ENCODE measurements at places on chromosomes 1 and 21. TPM values are rescaled to one million over a fixed set of nuclear protein-coding genes. Genes with fewer than 3 reads are reported as not detected.

GRCh38 chr1:13687151-13687715, 12.8 kb upstream of the PRDM2 start:
- DNase-seq: no peak

DNA sequence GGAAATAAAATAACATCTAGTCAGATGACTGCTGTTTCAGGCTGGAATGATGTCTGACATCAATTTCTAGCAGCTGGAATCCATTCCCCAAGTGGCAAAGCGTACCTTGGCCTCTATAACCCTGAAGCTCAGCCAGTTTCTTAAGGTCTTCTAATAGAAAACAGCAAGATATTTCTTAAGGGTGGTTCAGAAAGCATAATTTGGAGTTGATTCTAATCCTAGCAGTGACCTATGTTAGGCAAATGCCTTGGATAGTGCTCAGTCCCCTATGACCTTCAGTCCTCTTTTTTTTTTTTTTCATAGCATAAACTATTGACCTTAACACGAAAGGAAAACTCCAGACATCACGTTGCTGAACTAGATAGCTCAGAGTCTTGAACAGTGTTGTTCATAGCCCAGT, 56.5 kb downstream of the LAMC2 start:
- DNase-seq: no peak

- no peak for DNase-seq
These were observed 42.6 kb downstream of the OPTC start for GRCh38 chr1:203536575-203536974.

DNA sequence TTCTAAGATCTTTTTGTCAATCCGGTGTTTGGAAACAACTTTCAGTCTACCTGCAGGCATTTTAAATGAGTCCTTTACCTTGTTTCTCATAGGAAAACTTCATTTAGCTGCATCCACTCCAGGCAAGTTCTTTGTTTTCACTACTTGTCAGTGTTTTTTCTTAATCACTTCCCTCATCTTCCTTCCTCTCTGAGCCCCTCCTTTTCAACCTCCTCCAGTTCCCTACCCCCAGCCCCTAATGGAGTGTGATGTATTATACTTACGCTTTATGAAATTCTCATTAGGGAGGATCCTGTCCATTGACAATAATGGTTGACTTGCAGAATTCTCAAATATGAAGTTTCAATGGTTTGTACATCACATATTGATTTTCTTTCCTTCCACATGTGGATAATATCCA, 62.5 kb upstream of the BACH1 start:
- DNase-seq: no peak

DNA sequence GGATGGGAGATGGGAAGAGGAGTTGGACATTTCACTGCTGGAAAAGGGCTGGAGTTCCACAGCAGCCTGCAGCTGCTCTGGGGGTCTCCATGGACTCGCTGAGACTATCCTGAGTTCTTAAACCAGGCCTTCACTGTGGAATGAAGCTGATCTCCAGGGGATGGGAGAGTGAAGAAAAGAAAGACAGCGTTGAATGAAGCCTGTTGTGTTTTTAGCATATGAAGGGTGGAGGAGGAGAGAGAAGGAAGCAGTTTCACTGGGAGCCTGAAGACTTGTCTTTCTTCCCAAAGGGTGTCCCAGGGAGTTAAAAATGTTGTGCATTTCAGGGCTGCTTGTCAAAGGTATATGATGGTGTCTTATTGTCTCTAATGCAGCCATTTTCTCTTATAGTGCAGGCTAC, 9.2 kb downstream of the ROR1 start:
- no peak for DNase-seq

- no peak for DNase-seq
These were observed at the start of gene VTCN1 for GRCh38 chr1:117210831-117211261. TSS of gene VTCN1 (minus strand) at chr1:117210927. CDS start at chr1:117210855, 72 bp downstream.

- DNase-seq: no peak
These were observed 353.6 kb downstream of the BRINP3 start for GRCh38 chr1:190124068-190124467.

DNA sequence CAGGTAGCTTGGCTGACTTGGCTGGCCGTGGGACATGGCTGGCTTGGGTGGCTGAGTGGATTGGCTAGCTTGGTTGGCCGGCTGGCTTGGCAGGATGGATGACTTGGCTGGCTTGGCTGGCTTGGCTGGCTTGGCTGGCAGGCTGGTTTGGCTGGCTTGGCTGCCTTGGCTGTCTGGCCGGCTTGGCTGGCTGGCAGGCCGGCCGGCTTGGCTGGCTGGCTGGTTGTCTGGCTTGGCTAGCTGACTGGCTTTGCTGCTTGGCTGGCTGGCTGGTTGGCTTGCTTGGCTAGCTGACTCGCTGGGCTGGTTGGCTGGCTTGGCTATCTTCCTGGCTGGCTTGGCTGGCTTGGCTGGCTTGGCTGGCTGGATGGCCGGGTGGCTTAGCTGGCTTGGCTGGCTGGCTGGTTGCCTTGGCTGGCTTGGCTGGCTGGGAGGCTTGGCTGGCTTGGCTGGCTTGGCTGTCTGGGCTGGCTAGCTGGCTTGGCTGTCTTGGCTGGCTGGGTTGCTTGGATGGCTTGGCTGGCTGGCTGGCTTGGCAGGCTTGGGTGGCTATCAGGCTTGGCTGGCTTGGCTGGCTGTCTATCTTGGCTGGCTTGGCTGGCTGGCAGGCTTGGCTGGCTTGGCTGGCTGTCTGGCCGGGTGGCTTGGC, 129.7 kb upstream of the FAM72C start:
- DNase-seq: peak; percentile 78

- DNase-seq: peak; percentile 34
These were observed 20.3 kb downstream of the ARHGEF10L start for GRCh38 chr1:17559615-17560419.

DNA sequence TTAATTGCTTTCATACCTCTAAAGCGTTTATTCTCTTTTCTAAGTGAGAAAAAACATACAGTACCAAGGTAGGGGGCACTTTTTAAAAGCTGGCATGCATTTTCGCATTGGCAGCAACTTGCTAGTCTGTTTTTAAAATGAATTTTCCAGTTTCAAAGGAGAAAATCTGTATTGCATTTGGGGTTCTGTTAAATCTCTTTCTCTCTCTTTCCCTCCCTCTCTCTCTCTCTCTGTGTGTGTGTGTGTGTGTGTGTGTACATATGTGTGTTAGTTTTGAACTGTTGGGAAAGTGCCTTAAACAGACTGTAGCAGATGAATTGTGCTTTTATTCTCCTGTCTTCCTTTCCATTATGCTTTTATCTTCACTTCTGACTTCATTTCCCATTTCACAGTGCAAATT, 7.3 kb downstream of the NIBAN1 start:
- no peak for DNase-seq

Gene PTGFR
- 1.3 TPM for total RNA-seq

Gene CR1
- 2.9 TPM for total RNA-seq

Gene FCRLB
- 0.35 TPM for total RNA-seq

Gene PALMD
- total RNA-seq: 122 TPM

Gene KCNT2
- total RNA-seq: 0.81 TPM

Data from Right ventricle myocardium inferior (tissue), 1 donor.